ENCODE measurements at places on chromosomes 1 and 21.

DNA sequence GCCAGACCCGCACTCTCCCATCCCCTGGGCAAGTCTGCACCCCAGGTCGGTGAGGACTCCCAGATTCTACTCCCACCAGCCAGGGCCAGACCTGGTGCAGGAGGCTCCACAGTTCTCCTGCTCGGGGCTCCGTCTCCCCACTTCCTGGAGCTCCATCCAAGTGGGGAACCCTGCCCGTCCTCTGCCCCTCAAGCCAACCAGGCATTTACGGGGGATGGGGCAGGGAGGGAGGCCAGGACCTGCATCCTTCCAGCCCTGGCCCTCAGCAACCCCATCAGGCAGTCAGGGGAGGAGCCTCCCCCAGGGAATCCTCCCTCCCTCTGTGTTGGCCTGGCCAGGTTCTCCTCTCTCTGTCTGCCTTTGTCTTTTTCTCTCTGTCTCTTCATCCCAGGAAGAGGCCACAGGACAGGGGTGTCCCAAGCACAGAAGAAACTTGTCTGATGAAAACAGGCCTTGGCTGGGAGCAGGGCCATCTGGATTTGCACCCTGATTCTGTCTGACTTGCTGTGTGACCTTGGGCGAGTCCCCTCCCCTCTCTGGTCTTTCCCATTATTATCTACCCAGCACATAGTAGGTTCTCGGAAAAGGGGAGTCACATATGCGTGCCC, 18.5 kb upstream of the EPHA2 start:
- DNase-seq, result no peak

- peak; percentile 71 for DNase-seq
These were observed 8.8 kb upstream of the CEP85 start for GRCh38 chr1:26225033-26225831.

- DNase-seq, result no peak
These were observed 25.5 kb downstream of the DCAF8 start for GRCh38 chr1:160236806-160237205.

GRCh38 chr1:15680131-15680530, 4.0 kb upstream of the PLEKHM2 start:
- DNase-seq, result no peak

DNA sequence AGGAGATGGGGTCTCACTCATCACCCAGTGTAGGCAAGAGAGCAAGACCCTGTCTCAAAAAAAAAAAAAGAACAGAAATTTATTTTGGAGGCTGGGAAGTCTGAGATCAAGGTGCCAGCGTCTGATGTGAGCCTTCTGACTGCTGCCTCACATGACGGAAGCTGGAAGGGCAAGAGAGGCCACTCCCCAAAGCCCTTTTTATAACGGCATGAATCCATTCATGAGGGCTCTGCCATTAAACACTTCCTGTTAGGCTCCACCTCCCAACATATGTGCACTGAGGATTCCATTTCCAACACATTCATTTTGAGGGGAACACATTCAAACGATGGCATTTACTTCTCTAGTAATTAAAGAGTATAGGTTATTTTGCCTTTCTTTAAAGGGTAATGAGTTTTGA, 50.9 kb upstream of the C1orf198 start:
- no peak for DNase-seq

DNA sequence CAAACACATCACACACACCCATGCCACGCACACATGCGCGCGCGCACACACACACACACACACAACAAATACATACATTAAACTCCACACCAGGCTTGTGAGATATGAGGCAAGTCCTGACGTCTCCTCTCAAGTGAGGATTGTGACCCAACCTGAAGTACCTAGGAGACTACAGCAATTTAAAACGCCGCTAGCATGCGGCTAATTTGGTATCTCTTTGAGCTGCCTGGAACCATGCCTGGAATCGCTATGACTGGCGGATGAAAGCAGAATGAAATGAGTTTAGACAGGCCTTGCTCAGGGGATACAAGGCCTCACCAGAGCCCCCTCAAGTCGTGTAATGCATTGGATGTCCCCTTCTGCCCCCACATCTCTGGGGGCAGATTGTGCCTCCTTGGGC, 1.6 kb upstream of the RAB7B start:
- no peak for DNase-seq

DNA sequence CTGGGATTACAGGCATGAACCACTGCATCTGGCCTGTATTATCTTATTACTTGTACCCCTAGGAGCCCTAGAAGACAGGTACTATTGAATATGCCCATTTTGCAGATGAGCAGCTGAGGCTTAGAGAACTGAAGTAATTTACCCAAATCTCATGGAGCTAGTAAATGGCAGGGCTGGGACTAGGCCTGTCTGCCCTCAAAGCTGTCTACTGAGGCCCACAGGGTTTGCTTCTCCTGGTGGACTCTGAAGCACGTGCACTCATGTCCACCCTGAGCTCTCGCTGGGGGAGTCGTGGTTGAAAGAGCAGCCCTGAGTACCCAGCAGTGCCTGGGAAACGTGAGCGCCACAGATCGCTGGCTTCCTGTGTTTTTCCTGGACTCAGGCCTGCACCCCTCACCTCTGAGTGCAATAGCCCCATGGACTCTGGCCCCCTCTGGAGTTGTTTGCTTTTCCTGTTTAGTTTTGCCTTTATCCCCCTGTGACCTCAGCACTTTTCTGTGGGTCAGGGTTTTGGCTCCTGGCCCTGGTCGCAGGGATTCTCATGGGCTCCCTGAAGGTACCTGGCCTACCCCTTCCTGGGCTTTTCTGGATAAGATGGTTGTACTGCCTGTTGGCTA, 52.4 kb downstream of the ARHGEF10L start:
- DNase-seq, result no peak

- DNase-seq, result no peak
These were observed 705.0 kb downstream of the KCNT2 start for GRCh38 chr1:195903203-195903602.

DNA sequence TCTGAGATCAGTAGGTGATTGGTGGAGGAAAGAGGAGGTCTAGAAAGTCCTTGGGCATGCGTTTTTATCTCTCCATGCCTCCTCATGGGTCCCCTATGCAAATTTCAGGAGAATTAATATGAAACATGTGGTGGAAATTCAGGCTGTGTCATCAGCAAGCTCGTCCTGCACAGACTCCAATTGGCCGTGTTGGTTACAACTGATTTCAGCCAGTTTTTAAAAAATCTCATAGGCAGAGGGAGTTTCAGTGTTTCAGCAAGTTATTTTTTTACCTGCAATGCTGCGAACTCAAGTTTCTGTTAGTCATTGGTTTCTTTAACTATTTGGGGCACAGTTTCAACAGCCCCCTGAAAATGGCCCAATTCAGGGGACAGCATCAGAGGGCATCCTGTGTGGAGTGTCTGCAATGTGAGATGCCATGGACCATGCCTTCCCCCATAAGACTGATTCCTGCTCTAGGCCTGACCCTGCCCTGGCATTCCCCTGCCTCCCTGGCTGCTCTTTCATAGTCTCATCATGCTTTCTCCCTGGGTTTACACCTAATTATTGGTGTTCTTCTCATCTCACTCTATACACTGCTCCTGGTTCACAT, 59.9 kb downstream of the C1orf198 start:
- DNase-seq, result no peak

GRCh38 chr1:184163674-184164465, 112.3 kb downstream of the TSEN15 start:
- DNase-seq, result peak; percentile 61

DNA sequence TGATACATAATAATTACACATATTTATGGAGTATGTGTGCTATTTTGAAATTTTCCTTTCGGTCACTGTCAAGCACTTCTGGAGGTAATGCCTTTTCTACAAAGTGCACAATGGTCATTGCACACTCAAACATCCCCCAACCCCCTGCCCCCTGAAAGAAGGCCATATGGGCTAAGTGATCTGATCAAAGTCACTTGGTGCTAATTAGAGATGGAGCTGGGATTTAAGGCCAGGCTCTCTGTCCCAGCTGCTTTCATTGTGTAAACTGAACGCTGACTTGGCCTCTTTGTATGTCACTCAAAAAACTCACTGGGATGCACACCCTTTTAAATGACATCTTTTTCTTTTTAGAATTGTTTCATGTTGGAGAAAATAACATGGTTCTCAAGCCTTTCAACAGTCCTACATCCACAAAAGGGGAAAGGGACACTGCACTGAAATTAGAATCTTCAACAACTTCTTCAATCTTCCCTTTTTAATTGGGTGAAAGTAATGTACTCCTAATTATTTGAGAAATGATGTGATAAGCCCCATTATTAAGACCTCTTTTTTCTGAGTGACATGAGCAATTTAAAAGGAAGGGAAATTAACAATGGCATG, 149.2 kb downstream of the ST6GALNAC5 start:
- no peak for DNase-seq

- no peak for DNase-seq
These were observed 692.2 kb downstream of the USP25 start for GRCh38 chr21:16421965-16422364.

DNA sequence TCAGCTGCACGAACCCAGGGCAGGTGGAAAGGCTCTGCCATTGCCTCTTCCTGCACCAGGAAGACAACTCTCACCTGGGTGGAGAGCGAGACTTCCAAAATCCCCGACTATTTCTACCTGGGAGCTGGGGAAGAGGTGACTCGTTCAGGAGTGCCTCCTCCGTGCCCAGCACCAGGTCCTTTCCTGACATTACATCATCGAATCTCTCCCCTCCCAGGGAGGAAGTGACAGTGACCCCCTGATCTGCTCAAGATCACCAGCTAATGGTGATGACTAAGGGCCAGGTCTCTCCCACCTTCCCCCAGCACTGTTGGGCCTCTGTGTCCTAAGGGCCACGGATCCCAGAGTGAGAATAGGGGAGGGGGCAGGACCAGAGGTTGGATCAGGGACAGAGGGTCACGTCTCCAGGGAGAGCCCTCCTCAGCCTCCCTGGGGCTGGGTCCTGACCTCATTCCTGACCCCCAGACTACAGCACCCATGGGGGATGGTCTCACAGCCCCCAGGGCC, 6.8 kb downstream of the MEGF6 start:
- DNase-seq, result no peak

GRCh38 chr21:45156459-45156858, 82.1 kb downstream of the ADARB1 start:
- DNase-seq, result peak; percentile 30

DNA sequence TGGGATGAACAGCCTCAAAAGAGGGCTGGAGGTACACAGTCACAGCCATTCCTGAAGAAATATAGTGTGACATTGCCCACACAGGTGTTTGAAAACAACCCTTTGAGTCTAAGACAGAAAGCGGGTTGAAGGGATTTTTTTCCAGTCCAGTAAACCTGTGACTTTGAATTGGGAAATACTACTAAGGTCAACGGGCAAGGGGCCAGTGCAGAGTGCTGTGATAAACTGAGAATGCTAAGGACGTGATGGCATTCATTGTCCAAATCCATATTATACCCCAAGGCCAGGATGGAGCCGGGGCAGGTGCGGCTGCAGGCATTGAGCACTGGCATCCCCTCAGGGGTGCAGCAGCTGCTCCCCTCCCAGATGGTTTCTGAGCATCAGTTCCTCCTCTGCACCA, 36.6 kb downstream of the KIAA0040 start:
- no peak for DNase-seq

Data from activated CD8-positive, alpha-beta memory T cell treated with anti-CD3 and anti-CD28 coated beads, Interleukin-2, amount 10 ng/mL, durations not matched to agents 7 days and 5 days (primary cell).